ENCODE measurements at places on chromosomes 16 and 17.

DNA sequence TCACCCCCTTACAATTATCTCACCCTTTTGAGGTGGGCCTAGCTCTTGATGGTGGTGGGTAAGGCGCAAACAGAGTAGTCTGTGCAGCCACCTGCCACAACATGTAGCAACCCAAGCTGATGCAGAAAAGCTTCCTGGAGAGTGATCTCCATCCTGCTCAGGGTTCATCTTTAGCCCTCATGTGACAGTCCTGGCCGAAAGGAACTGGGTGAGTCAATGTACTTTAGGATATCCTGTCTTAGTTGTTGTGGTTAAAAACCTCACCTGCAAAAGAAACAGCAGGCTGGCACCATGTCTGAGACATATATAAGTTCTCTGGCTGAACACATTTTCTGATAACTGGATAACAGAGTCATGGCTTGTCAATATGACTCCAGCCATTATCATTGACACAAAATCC, 183.5 kb upstream of the CPHXL start:
- no peak for DNase-seq

DNA sequence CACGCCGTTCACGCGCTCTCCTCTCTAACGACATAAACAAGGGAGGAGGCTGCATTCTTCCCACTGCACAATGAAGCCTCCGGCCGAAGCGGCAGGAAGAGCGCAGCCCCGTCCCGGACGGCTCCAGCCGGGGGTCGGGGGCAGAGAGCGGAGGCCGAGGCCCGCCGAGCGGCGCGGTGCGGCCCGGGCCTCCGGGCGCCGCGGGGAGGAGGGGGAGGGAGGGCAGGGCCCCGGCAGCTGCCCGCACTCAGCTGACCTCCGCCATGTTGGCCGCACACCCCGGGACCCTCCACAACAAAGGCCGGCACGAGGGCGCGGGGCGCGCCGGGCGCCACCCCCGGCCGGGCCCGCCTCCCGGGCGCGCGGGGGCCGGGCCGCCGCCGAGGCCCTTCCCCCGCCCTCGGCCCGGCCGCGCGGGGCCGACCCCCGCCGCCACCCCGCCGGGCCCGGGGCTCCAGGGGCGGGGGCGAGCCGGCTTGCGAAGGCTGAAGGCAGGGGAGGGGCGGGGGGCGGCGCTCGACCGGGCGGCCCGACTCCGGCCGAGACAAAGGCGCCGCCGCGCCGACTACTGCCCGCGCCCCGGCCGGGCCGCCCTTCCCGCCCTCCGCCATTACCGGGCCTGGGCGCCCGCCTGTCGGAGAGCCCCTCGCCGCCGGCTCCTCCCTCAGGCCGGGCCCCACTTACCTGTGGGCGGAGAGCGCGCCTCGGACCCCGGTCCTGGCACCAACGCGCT, 527 bp downstream of the SIAH1 start:
- DNase-seq = peak; percentile 21

- no peak for DNase-seq
Measured at GRCh38 chr16:70470927-70471341, 16.5 kb downstream of the FCSK start.

GRCh38 chr17:5510771-5511170, 24.4 kb downstream of the MIS12 start:
- DNase-seq = no peak

GRCh38 chr16:66521252-66521713, 28.6 kb downstream of the TK2 start:
- DNase-seq = no peak

DNA sequence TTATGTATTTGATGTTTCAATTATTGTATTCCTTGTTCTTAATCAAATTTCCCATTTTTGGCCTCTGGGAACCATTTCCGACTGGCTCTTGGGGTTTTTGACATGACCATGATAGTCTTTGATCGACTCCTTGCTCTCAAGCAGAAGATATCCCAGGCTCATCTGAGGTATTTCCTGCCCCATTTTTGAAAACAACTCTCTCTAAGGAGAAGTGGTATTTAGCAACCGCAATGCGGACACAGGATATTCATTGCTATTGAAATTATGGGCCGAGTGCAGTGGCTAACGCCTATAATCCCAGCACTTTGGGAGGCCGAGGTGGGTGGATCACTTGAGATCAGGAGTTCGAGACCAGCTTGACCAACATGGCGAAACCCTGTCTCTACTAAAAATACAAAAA, 5.5 kb downstream of the TANGO6 start:
- no peak for DNase-seq

GRCh38 chr16:58488531-58488930, 11.4 kb upstream of the NDRG4 start:
- no peak for DNase-seq

DNA sequence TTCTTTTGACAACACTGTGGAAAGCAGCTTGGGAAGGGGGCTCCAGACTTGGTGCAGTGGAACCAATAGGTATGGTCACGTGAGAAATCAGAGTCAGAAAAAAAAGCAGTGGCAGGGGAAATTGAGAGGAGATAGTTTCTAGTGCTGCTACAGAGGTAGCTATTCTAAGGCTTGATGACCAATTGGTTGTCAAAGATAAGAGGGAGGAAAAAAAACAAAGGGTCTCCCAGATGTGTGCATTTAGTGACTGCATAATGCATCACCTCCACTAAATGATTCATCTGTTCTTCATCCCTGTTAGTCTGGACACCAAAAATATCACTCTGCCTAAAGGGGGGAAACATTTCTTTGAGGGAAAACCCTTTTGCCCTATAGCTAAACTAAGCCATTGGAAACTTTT, 56.5 kb downstream of the PIGL start:
- DNase-seq = no peak

DNA sequence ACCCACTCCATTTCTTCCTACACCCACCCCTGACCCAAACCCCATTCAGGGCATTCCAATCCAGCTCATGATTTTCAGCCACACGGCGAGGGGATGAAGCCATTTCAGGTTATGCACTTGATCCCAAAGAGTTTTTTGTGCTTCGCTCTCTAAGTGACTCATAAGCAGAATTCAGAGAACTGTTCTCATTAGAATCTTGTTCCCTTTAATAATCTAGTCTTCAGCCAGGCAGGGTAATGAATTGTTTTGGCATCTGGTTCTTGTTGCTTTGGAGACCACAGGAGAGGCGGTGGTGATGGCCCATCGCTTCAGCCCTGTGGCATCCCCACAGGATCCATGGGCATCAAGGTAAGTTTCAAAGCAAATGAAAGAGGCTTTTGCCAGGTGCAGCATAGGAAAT, 4.8 kb upstream of the KRT31 start:
- DNase-seq = no peak

- DNase-seq = no peak
Measured at GRCh38 chr16:87017371-87018012, 299.7 kb downstream of the C16orf95 start.

GRCh38 chr16:22813223-22813947, 577 bp upstream of the HS3ST2 start:
- DNase-seq = no peak

- DNase-seq = no peak
Measured at GRCh38 chr16:18932243-18932987, 6.2 kb upstream of the SMG1 start.

DNA sequence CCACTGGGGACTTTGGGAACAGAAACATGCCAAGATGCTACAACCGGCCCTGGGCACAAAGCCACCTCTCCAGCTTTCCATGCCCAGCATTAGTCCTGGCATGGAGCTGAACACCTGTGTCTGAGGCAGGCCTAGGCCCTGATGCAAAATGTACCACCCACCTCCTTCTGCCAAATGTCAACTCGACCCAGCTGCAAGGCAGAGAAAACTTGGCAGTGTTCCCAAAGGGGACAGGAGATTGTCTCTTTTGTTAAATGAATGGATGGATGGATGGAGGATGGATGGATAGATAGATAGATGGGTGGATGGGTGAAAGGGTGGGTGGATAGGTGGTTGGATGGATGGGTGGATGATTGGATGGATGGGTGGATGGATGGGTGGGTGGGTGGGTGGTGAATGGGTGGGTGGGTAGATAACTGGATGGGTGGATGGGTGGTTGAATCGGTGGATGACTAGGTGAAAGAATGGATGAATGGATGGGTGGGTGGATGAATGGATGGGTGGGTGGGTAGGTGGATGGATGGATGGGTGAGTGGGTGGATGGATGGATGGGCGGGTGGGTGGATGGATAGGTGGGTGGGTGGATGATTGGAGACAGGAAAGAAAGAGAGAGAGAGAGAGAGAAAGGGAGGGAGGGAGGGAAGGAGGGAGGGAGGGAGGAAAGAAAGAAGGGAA, 73.4 kb upstream of the TNRC6C start:
- no peak for DNase-seq

DNA sequence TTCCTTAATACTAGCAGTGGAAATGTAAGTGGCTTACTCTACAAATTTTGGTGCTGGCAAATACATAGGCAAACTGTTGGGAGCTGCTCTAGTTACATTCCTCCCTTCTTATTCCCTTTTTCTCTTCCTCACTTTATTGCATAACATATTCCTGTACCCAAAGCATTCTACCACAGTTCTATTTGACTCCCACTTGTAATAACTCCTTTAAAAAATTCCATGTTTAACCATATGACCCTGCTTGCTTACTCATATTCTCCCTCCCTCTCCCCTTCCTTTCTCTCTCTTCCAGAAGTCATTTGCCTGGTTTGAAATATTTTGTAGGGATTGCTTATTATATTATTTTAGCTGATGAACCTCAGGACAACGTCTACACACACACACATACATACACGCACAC, 22.7 kb downstream of the NQO1 start:
- DNase-seq = no peak

DNA sequence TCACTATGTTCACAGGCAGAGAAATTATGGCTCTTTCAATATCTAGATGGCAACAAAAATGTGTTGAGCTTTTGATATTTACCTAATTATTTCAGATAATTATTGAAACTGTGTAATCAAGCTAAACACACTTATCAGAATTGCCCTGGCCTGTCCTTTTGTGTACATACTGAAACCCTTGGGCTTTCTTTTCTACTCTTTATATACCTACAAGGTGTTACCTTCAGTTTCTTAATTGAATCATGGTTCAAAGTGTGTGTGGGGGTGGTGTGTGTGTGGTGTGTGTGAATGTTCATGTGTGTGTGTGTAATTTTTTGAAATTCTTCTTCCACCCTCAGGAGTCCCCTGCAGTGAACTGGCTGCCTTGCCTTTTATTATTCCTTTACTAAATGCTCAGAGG, 506.8 kb upstream of the SOX9 start:
- no peak for DNase-seq

DNA sequence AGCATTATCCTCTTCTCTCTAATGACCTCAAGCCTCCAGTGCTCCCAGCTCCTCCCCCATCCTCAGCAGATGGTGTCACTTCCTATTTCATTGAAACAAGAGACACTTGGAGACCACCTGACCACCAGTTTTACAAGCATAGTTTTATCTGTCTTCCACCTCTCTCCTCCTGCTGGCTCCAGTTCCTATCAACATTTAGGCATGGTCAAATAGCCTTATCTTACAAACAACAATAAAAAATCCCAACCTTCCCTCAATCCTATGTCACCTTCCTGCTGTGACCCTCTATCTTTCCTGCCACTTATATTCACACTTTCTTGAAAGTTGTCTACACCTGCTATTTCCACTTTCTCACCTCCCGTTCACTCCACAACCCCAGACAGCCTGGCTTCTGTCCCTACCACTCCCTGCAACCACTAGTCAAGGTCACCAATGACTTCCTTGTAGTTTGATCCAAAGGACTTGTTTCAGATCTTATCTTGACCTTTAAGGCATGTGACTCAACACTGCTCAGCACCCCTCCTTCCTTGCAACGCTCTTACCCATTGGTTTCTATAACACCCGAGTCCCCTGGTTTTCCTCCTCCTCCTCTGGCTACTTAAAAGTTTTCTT, 4.3 kb upstream of the NTN1 start:
- no peak for DNase-seq

- no peak for DNase-seq
Measured at GRCh38 chr17:49235896-49236295, 5.3 kb upstream of the PHOSPHO1 start.

DNA sequence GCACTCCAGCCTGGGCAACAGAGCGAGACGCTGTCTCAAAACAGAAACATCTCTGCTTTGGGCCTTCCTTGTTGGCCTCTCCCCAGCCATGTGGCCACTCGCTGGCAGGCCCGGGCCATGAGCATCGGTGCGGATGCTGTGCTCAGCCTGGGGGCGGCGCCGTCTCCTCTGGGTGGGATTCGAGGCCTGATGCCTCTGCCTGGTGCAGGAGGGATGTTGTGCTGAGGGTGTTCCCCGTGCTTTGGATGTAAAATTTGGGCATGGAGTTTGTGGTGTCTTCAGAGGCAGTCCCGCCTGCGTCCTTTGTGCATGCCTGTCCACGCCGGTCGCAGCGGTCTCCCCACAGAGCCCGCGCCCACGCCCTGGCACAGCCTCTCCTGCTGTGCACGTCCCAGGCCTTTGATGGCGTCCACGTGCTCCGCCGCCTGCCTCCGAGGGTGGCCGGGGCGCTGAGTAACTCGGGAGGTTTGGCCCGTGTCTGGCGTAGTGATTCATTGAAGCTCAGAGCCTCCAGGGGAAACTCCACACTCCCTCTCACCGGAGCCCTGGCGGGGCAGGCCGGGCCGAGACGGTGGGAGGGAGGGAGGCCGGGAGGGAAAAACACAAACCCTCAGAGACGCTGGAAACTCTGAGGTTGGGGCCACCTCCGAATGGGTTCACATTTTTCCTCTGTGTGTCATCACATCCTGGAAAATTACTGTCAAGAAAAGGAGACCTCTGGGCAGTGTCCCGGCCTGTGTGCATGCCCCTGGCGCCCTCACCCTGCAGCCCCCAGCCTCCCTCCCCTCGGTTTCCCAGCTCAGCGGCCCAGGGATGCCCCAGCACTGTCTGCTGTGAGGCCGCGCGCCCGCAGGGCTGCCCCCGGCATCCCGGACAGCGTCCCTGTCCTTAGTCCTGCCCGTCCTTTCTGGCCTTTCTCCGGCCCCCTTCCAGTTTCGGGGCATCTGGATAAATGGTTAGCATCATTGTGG, 19.0 kb downstream of the CENPX start:
- DNase-seq = no peak

DNA sequence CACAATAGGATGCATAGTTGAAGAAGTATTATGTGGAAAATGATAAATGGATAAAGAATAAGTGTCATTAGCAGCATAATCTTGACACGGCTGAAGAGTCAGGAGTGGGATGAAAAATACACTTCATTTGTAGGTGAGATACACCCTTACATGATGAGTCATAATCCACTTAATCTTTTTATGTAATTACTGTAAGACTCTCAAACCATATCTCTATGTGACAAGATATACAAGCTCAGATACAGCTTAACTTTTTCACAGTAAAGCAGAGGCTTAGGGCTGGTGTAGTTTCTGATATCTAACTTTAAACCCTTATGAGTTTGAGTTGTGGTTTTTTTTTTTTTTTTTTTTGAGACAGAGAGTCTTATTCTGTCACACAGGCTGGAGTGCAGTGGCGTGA, 101.2 kb downstream of the FTO start:
- DNase-seq = no peak

Data from central memory CD4-positive, alpha-beta T cell (primary cell).